Muscle of back (tissue), 13 donors: ENCODE measurements at places on chromosomes 5 and 9. TPM values are rescaled to one million over a fixed set of nuclear protein-coding genes. Genes with fewer than 3 reads are reported as not detected.

DNA sequence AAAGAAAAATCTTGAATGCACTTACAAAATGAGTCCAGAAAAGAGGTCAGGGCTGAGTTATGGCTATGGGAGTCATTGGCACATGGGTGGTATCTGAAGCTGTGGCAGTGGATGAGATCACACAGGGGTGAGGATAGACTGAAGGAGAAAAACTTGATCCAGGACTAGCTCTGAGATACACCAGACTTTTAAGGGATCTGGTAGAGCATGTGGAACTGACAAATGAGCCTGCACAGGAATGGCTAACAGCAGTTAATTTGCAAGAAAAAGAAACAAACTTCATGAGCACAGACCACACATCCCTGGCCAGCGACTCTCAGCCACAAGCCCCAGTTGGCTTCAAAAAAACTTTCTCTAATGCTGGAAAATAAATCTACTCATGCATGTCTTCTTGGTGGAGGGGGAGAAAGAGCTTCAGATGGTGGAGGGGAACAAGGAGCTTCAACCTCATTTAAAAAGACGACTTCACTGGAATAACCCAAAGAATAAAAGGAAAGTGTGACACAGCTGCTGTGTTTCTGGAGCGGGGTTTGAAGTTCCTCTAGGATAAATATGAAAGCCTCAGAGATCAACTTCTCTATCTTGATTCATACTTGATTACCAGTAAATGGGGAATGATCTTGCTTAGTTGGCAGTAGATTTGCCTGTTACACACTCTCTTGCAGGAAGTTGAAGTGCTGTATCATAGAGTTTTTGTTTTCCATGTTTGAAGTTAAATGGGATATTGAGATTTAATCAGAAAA is 33.6 kb downstream of the TNFAIP8 start:
- no peak for DNase-seq

GRCh38 chr5:102866237-102866600 is 111.1 kb downstream of the PAM start:
- DNase-seq = peak; percentile 50

- DNase-seq = no peak
These were observed 2.8 kb downstream of the MYO10 start for GRCh38 chr5:16933337-16933736.

- DNase-seq = no peak
These were observed 220.9 kb downstream of the TRIM32 start for GRCh38 chr9:116907989-116908388.

DNA sequence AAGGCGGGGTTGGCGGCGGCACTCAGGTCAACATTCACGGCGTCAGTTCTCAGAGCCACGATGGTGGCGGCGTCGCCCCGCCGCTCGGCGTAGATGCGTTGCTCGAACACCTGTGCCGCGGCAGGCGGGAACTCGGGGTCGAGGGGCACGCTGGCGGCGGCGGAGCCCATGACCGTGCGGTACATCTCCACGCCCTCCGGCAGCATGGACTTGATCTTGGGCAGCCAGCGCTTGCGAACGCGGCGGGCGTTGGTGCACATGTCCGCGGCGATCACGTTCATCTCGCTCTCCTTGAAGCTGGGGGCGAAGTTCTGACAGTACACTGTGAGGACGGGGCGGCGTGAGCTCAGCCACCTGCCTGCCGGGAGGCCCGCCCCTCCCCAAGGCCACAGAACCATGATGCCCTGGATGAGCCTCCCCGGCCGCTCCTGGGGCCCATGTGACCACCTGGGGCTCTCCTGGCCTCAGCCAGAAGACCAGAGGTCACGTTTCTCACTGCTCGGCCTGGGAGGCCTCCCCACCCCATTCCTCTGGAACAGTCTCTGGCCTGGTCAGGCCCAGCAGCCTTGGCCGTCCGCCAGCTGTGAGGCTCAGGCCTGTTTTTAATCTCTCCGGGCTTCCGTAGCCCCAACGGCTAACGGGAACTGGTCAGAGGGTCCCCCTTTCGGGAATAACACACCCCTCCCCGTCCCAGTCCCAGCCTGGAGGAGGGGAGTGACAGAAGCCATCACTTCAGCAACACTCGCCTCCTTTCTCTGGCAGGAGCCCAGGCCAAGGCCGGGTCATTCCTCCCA is 50.7 kb upstream of the UBAC1 start:
- peak; percentile 89 for DNase-seq

DNA sequence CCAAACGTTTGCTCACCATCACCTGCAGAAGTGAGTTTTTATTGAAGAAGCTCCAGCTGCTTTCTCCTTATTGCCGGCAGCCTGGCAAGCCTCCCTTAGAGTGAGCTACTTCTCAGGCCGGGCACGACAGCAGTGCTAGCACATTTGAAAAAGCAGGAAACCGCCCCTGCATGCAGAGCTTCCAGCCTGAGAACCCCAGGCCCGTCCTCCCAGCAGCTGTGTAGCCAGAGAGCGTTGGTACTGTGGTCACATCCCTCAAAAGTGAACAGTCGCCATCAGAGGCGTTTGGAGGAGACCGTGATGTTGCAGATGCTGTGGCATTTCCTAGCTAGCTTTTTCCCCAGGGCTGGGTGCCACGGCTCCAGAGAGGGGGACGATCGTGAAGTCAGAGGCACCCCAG is 23.5 kb downstream of the SLC25A25 start:
- no peak for DNase-seq

- no peak for DNase-seq
These were observed 98.8 kb upstream of the KLF4 start for GRCh38 chr9:107588393-107588792.

DNA sequence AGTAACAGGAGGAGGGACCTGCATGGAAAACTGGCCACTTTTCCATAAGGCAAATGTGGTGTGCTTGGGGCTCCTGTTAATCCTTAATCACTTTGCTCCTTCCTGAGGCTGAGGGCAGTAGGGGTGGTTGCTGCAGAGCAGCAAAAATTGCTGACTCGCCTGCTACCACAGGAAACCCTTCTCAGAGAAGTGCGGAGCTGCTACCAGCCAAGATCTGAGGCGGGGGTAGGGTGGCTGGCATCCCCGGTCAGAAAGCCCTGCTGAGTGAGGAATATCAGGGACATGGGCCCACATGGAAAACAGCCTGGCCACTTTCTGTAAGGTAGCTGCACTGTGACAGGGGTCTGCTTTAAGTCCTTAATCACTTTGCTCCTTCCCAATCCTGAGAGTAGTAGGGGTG is 192.4 kb upstream of the GHR start:
- no peak for DNase-seq

GRCh38 chr9:33051144-33051543 is 25.3 kb downstream of the SMU1 start:
- DNase-seq = no peak

DNA sequence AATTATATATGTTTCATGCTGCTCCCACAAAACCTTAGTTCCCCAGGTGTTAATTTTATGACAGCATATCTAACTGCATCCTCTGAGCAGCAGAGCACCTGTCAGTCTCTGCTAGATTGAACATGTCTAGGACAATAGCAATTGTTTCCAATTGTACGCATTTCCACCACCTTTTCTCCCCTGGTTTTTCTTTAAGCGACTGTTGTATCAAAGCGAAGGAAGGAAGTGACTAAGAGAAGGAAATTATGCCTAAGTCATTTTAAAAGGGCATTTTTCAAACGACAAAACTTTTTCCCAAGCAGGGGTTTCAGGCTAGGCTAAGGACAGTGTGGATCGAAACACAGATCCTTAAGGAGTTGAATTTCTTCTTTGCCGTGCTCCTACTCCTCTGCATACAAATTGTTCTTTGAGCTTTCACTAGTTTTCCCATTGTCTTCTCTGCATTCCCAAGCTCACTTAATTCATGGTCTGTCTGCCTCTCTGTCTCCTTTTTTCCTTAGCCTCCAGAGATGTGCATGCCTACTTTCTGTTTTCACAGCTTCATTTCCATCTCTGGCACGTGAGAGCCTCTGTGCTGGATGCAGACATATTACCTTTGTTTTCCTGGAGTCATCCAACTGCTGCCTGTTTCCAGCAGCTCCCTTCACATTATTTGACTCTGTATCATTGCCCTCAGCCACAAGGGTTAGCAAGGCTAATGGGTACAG is 39.4 kb upstream of the STARD4 start:
- no peak for DNase-seq

DNA sequence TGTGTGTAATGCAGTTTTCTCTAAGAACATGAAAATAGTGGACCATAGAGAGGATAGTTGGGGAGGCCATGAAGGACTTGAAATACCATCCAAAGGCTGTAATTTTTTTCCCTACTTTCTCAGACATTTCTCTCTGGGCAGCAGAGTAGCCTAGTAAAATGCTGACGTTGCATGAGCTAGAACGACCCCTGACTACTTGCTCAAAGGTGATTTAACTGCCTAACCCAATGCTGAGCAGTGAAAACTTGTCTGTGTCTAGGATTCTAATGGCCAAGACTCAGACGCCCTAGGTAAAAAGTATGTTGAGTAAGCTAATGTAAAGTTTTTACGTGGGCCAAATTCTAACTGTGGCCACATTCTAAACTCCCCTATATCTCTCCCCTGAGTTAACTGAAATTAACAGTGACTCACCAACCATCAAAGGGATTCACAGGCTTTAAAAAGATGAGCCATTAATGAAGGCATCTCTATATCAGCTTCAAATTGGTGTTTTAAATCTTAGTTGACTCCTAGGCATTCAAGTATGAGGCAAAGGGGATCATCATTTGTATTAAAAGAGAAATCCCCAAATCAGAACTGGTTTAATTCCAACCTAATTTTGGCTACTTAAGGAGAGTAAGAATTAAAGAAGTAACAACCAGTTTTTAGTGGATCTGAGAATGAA is 121.0 kb upstream of the GAS1 start:
- DNase-seq = no peak

DNA sequence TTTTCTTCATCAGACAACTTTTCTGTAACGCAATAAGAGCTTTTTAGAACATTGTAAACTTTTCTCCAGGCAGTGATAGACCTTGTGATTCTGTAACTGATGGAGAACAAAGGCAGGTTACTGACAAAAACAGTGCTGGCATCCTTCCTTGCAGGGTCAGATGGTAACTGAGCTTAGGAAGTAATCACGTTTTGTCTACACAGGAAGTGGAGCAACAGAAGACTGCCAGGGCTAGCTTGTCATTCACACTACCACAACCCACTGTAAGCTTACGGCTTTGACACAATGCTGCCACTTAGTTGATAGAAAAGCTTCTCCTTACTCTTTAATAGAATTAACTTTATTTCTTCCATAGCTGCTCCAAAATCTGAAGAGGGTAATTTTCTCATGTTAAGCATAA is 46.8 kb downstream of the FBN2 start:
- no peak for DNase-seq

- DNase-seq = no peak
These were observed 35.3 kb downstream of the PRDM6 start for GRCh38 chr5:123124126-123124858.

DNA sequence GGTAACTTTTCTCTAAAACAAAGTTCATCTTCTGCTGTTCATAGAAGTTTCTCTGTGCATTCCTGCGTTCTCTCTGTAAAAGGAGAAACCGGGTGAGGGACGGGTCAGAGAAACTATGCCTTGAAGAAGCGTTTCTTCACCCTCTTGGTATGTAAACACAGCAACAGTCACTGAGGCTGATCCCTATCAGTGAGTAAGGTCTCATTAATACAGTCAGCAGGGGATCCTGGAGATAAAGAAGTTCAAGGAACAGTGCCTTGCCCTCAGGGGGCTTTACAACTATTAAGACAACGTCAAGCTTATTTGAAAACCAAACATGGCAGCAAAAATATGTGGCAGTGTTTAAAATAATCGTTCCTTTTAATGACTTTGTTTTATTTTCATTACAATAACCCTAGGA is 202.9 kb upstream of the IL12B start:
- no peak for DNase-seq

Gene SRA1
- polyA plus RNA-seq = 18.0 TPM

Gene SLC36A3
- polyA plus RNA-seq = not detected

Gene LAMC3
- 2.1 TPM for polyA plus RNA-seq

Gene SAPCD2
- 3.8 TPM for polyA plus RNA-seq

Gene OBP2B
- polyA plus RNA-seq = not detected

Gene TNC
- 43.8 TPM for polyA plus RNA-seq

Gene RNF208
- polyA plus RNA-seq = 2.0 TPM

Gene C9orf43
- polyA plus RNA-seq = 0.60 TPM
